ENCODE measurements at places on chromosomes 11 and 22. TPM values are rescaled to one million over a fixed set of nuclear protein-coding genes. Genes with fewer than 3 reads are reported as not detected.
A peak's percentile ranks its signal among the peaks of the same experiment; 100 is the strongest.

DCDC1 gene
- total RNA-seq: not detected

HIPK3 gene
- 169 TPM for total RNA-seq

AASDHPPT gene
- total RNA-seq: 41.6 TPM

MYOD1 gene
- not detected for total RNA-seq

C11orf91 gene
- not detected for total RNA-seq

MRGPRX3 gene
- total RNA-seq: 0.44 TPM

- no peak overlapping the region for H3K27ac ChIP-seq
- peaks cover 20% of the 10 kb centered on the region for H3K27me3 ChIP-seq
- no peaks in the 10 kb centered on the region for H3K4me1 ChIP-seq
- no peaks in the 10 kb centered on the region for H3K36me3 ChIP-seq
- DNase-seq: no peak
- no peak overlapping the region for H3K4me3 ChIP-seq
Measured at GRCh38 chr22:27004434-27004833, 347.0 kb downstream of the MIAT start.

- DNase-seq: no peak
- H3K4me1 ChIP-seq: no peaks in the 10 kb centered on the region
- no peak overlapping the region for H3K4me3 ChIP-seq
- H3K27ac ChIP-seq: no peak overlapping the region
- H3K27me3 ChIP-seq: no peaks in the 10 kb centered on the region
- no peaks in the 10 kb centered on the region for H3K36me3 ChIP-seq
Measured at GRCh38 chr11:101215069-101215468, 85.5 kb upstream of the PGR start.

DNA sequence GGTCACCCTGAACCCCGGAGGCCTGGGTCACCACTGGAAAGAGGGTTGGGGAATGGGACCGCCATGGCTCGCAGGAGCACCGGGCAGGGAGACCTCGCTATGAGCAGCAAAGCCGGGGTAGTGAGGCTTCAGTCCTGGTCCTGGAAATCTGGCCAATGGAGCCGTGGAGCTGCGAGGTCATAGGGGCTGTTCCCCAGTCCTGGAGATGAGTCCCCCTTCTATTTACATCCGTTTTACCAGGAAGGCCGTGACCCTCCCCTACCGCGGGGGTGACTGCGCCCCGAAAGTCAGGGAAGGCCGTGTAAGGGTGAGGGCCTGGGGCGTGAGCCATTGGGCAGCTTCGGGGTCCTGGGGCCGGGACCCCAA lies 449 bp downstream of the PIDD1 start:
- H3K4me1 ChIP-seq: peaks cover 30% of the 10 kb centered on the region
- H3K27ac ChIP-seq: peak overlapping the region; percentile 98
- peaks cover 40% of the 10 kb centered on the region for H3K36me3 ChIP-seq
- H3K27me3 ChIP-seq: no peaks in the 10 kb centered on the region
- no peak for DNase-seq
- peak overlapping the region; percentile 77 for H3K4me3 ChIP-seq

DNA sequence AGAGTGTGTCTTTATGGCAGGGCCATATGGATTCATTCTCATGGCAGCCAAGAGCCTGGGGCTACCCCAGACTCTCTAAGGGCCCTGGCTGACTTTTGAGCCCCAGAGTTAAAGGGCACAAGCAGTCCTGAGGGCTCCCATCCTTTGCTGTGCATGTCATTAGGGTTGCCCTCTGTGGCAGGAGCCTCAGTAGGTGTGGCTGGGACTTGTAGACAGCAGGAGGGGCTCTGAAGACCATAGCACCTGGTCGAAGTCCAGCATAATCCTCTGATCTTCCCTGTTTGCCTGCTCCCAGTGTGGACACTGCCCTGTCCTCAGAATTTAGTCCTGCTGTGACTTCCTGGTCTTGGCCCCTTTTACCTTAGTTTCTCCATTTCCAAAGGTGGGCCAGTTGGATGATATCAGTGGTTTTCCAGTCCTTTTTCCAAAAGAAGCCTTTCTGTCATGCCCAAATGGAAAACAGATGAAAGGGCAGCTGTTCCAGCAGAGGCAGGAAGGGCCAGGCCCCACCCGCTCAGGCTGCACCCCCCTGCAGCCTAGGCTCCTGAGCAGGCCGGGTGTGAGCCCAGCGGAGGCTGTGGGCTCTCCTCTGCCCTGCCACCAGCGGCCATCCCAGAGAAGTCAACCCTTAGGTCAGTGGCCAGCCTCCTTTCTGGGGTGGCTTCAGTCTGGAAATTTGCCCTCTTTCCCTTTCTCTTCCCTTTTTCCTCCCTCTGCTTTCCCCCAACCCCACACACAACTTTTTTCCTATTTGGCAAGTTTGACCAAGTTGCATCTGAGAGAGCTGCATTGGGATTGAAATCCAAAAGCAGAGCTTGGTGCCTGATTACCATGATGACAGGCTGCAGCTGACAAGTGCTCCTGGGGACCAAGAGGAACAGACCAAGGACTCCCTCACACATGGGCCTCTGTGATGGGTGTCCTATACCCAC lies 32.8 kb upstream of the SUSD2 start:
- DNase-seq: no peak
- H3K27ac ChIP-seq: peak overlapping the region; percentile 87
- no peak overlapping the region for H3K4me3 ChIP-seq
- no peaks in the 10 kb centered on the region for H3K36me3 ChIP-seq
- no peaks in the 10 kb centered on the region for H3K27me3 ChIP-seq

DNA sequence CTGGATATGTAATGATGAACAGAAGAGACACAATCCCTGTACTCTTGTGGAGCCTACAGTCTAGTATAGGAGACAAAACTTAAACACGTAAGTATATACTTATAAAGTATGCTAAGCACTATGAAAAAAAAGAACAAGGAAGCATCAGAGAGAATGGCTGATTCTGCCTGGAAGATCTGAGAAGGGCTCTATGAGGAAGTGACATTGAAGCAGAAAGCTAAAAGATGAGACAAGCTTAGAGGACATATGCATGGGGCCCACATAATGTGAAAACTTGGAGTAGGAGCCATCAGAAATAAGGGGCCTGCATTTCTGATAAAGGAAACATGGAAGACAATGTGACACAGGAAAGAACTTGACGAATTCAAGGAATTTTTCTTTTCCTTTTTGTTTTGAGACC lies 16.6 kb downstream of the SAA1 start:
- H3K4me1 ChIP-seq: no peaks in the 10 kb centered on the region
- no peak overlapping the region for H3K27ac ChIP-seq
- H3K4me3 ChIP-seq: no peak overlapping the region
